Glutamatergic neuron (in vitro differentiated cells): ENCODE measurements at places on chromosomes 11 and 22. TPM values are rescaled to one million over a fixed set of nuclear protein-coding genes. Genes with fewer than 3 reads are reported as not detected.

AP1B1 gene
- total RNA-seq, result 77.9 TPM

TSSK2 gene
- total RNA-seq, result not detected

PRDM11 gene
- 7.5 TPM for total RNA-seq

RBMXL2 gene
- total RNA-seq, result not detected

ABTB2 gene
- 9.3 TPM for total RNA-seq

DEPDC7 gene
- 28.7 TPM for total RNA-seq

DNA sequence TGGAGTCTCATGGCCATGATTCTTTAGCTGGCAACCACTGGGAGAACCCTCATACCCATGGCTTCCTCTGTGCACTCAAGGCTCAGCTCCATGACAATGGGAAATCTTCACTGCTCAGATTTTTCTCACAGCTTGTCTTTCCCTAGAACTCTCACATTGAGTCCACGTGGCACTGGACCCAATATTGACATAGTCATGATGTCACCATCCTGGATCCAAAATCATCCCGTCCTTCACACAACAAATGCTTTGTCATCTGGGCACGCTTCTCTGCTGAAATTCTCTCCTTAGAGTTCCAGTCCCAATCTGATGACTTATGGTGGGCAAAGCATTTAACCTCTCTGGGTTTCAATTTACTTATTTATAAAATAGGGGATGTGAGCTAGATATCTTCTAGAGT is 37.7 kb upstream of the CD44 start:
- no peak for DNase-seq

DNA sequence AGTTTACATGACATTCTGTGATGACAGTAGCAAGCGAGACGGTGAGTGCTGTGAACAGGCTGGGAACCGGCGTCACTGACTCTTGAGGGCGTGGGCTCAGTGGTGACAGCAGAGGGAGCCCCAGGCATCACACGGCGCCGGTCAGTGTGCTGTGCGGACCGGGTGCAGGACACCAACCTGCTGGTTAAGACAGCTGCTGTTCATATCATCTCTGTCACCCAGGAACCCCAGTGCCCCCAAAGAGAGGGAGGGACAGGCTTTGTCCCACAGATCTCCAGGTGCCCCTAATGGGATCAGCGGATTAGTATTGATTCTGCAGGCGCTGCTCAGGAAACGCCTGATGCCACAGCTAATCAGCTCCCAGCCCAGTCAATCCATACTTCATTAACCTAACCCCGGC is 18.4 kb downstream of the B3GAT1 start:
- peak; percentile 74 for DNase-seq

DNA sequence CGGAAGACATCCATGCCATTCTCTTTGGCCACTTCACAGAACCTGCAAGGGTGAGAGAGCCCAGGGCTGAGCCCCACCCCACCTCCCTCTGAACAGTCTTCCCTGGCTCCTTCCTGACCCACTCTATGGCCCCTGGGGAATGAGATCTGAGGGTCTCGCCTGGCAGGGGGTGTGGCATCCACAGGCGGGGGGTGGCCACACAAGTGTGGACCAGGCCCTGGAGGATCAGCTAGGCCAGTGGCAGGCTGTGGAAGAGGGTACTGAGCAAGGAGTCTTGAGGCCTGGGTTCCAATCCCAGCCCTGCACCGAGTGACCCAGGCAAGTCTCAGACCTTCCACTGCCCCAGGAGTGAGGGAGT is 5.6 kb upstream of the LRFN4 start:
- DNase-seq, result no peak

GRCh38 chr11:33941637-33942160 is 49.8 kb upstream of the LMO2 start:
- DNase-seq, result no peak

GRCh38 chr11:83069441-83070043 is 2.2 kb downstream of the RAB30 start:
- no peak for DNase-seq

DNA sequence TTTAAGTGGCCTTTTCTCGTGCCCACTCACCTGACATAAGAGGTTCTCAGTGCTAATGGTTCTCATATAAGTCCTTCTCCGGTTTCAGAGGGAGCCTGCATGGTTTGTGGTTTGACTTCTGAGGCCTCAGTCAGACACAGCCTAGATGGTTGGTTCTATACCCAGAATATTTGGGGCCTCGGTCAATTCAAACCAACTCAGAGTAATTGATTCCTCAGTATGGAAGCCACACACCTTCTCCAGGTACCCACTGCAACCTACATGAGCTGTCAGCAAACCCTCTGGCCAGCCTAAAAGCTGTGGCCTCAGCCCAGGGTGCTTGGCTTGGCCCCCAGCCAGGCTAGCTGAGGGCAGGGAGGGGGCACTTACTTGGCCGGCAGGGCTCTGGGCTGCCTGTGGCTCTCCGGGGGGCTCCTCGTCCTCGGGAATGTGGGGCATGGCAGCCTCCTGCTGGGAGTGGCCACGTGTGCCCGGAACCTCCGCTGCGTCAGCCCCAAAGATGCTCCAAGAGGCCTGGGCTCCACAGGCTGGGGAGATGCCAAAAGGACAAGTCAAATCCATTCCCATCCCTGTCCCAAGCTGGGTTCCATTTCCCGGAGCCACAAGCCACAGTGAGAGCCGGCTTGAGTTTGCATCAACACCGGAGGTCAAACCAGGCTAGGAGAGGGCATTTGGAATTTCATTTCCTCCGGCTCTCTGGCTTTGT is 41.7 kb downstream of the IRAG1 start:
- no peak for DNase-seq

DNA sequence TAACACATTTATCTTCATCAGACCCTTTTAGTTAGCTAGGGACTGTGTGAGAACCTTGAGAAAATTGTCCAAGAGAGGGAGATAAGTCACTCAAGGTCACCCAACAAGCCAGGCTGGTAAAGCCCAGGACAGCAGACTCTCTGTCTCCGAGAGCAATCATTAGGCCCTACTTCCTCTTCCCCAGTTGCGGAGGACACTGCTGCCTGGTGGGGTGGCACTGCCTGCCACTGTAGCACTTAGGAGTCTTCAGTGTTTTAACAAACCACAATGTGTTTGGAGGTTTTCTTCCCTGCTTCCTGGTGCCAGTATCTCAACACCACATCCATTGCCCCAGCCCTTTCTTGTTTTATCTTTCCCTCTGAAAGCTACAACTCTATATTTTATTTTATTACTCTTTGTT is 132.1 kb upstream of the LDLRAD3 start:
- no peak for DNase-seq

DNA sequence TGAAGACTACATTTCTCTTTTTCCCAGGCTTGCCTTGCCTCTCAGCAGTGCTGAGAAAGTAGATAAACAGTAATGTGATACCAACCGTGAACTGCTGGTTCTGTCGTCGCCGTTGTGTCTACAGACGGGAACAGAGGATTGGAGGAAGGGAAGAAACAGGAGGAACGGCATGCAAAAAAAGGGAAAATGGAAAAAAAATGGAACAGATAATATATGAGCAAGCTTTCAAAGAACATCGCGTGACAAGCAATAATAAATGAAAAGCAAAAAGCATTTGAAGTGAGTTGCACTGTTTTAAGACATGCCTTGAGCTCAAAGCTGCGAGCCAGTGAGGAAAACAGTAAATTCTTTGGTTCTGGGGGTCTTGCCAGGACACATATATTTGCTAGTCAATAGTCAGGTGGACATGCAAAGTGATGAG is 305.9 kb downstream of the CADM1 start:
- DNase-seq, result no peak

GRCh38 chr11:131934006-131934405 is 563.6 kb downstream of the NTM start:
- DNase-seq, result no peak

DNA sequence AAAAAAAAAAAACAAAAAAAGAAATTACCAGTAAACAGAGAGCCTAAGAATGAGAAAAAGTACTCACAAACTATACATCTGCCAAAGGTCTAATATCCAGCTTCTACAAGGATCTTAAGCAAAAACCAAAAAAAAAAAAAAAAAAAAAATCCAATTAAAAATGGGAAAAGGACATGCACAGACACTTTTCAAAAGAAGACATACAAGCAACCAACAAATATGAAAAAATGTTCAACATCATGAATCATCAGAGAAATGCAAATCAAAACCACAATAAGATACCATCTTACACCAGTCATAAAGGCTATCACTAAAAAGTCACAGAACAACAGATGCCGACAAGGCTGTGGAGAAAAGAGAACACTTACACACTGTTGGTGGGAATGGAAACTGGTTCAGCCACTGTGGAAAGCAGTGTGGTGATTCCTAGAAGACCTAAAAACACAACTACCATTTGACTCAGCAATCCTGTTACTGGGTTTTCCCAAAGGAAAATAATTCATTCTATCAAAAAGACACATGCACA is 18.3 kb downstream of the MS4A6A start:
- DNase-seq, result no peak

DNA sequence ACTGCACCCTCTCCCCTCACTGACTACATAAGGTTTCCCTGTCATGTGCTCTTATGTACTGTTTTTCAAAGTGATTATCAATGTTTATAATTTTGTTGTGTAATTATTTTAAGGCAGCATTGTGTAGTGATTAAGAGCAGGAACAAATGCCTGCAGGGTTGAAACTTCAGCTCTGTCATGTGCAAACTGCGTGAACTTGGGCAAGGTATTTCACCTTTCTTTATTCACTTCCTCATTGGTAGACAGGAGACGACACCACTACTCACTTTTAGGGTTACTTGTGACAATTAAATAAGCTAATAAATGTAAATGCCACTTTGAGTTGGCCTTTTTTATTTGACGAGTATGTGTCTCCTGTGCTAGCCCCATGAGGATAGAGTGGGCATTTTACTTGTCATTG is 86.5 kb upstream of the E2F8 start:
- DNase-seq, result no peak

- no peak for DNase-seq
These were observed 54.7 kb upstream of the TCF20 start for GRCh38 chr22:42324990-42325710.

DNA sequence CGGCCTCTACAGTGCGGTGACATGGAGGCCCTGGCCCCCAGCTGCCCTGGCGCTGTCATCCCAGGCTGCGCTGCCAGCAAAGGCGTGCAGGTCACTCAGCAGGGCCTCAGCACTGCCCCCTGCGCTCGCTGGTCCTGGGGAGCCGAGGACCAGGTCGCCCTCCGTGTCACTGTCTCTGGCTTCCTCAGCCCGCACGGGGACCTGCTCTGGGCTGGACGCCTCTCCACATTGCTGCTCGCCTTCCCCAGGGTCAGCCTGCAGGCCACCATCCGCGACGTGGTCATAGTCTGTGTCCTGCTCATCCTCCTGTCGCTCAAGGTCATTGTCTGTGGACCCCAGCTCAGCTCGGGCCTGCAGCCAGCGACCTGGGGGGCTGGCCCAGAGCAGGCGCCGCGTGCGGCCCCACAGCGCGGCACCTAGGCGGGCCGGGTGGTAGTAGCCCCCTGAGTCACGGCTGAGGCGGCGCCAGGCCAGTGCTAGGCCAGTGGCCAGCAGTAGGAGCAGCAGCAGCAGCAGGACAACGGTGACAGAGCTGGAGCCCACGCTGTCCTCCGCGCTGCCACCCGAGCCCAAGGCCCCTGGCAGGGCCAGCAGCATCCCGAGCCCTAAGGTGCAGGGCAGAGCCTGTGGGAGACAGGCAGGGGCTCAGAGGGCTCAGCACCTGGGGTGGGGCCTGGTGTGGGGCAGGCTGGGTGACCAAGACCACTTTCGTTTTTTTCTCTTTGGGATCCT is 1.6 kb downstream of the PTPRCAP start:
- DNase-seq, result no peak

DNA sequence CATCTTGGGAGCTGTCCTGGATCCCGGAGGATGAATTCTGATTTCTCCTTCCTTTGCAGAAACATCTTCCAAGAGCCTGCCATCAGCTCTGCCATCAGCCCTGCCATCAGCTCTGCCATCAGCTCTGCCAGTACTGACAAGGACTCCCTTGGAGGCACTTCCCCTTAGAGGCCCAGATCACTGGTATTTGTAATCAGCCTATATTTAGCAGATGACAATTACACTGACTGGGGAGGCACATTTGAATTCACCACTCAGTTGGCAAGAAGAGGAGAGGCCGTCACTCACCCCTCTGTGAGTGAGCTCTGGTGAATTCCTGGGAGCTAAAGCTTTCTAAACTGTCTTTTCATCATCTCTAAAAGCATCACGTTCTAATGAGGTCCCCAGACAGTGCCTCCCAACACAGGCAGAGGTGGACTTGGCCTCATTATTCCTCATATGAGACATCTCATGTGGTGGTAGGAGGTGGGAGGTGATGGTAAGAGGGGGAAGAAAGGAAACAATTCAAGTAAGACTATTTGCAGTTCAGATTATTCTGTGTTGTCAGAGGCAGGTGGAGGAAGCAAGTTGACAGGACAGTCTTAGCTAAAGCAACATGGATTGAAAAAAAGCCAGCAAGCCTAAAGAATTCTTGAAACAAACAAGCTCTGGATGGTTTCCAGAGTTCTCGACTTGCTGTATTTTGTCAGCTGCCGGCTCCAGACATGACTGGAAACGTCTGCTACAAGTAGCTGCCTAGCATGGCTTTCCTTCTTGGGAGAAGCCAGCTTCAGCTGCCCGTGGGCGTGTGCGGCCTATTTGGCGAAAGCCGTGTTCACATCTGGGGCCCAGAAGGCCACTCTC is 771.7 kb downstream of the TBC1D22A start:
- no peak for DNase-seq

DNA sequence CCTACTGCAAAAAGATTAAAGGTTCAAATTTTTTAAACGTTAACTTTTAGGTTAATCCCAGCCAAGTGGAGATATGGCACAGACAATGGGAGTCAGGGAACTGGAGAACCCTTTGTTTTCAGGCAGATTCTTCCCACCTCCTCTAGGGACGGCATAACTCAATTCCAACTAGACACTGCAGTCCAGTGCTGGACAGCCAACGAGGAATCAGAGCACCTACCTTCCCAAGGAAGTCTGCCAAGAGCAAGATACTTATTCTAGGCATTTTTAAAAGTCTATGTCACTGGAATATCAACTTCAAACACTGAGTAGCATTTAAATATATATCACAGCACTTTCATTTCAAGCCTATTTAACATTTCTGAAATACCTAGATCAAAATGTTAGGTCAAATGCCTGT is 7.3 kb downstream of the CADM1 start:
- DNase-seq, result no peak

GRCh38 chr11:59226396-59226795 is 13.7 kb upstream of the MPEG1 start:
- no peak for DNase-seq

GRCh38 chr11:34630544-34630943 is 9.7 kb downstream of the EHF start:
- no peak for DNase-seq

DNA sequence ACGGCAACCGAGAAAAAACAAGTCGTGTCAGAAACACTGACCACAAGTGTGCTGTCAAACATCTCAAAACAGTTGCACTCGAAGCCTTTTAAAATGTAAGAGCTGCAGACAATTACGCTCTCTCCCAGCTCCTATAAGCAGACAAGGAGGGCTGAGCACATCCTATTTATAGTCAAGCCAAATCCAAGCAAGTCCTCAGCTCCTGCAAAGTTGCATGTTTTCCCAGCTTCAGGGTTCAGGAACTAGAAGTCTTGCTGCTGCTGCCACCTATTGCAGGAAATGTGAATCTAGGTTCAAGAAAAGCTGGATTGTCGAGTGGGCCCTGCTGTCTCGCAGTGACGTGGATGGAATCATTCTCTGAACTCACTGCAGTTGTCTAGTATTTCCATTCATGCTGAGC is 15.5 kb downstream of the EFCAB6 start:
- DNase-seq, result no peak
